ENCODE measurements at places on chromosomes 2 and 18. TPM values are rescaled to one million over a fixed set of nuclear protein-coding genes. Genes with fewer than 3 reads are reported as not detected.

AQP4 gene
- not detected for total RNA-seq

UCN gene
- total RNA-seq = 0.52 TPM

TMEM200C gene
- total RNA-seq = 0.20 TPM

MERTK gene
- total RNA-seq = 9.0 TPM

OR6B2 gene
- not detected for total RNA-seq

CCL20 gene
- 13.6 TPM for total RNA-seq

CLK1 gene
- 60.3 TPM for total RNA-seq

RAD51AP2 gene
- total RNA-seq = not detected

DNA sequence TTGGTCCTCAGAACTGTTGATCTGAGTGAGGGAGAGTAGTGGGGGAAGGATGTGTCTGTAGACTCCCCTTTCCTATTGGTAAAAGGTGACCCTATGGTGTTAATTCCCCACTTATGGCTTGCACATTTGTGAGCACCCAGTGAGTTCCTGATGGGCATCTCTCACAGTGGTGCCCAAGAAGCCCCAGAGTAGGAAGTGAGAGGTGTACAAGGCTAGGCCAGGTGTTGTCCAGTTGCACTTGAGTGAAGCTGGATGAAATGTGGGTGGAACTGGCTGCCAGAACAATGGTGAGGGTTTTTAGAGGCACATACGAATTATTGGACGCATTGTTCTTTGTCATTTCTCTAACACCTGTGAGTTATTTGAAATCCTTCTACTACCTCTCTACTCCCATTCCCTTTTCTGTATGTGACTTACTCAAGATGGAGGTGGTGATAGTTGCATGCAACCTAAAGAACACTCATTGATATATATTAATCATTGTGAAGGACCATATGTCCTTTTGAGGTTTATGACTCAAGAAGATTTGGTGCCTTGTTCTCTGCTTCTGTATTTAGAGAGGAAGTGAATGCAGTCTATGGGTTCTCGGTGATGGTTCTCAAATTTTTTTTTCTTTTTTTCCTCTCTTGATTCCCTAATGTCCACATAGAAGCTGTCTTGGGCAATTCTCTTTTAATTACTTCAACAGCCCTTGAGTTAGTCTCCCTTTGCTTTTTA, 162.7 kb downstream of the FSHR start:
- no peak for DNase-seq

- no peak for DNase-seq
These were observed 119.0 kb upstream of the CELF4 start for GRCh38 chr18:37684590-37684989.

DNA sequence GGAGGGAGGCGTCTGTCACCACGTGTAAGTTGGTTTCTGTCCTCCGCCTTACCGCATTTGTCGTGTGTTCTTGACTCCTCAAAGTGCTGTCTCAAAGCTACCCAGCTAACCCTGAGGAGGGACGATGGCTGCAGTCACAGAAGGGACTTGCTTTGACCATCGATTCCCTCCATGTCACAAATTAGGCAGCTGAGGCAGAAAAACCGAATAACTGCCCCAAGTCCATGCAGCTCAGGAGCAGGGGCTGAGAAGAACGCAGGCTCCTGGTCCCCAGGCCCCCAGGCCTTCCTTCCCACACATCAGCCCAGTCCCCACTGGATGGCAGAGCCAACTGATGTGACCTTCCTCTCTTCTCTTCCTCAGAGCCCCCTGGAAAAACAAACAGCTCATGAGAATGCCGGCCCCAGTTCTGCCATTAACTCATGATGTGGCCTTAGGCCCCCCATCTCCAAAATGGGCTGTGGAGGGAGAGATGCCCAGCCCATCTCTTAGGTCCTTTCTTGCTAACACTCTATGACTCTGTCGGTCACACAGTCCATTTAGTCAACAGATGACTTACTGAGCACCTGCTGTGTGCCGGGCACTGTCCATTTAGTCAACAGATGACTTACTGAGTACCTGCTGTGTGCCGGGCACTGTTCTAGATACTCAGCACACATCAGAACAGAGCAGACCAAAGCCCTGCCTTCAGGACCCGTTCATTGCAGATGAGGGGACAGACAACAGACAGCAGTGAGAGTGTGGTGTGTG, 19.6 kb downstream of the MTERF4 start:
- no peak for DNase-seq

GRCh38 chr2:231146665-231147064, 21.8 kb upstream of the HTR2B start:
- DNase-seq = no peak

DNA sequence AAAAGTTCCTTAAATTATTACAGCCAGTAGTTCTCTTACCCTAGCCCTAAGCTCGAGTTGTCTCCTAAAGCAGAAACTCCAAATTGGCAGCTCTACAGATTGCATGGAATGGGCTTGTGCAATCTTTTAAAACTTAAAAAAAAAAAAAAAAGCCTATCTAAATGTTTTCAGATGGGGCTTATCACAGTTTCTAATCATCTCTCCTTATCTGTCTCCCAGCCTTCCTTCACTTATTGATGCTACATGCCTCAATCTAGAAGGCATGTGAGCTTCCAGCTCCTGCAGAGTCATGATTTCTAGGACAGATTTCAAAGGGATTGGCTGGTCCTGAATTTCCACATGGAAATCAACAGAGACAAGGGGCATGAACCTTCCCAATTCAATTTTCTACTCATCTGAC, 33.1 kb upstream of the PELI1 start:
- no peak for DNase-seq

- DNase-seq = no peak
These were observed 35.5 kb upstream of the SP5 start for GRCh38 chr2:170679607-170680079.

- DNase-seq = peak; percentile 44
These were observed 73.0 kb downstream of the COMMD1 start for GRCh38 chr2:61978522-61978921.

DNA sequence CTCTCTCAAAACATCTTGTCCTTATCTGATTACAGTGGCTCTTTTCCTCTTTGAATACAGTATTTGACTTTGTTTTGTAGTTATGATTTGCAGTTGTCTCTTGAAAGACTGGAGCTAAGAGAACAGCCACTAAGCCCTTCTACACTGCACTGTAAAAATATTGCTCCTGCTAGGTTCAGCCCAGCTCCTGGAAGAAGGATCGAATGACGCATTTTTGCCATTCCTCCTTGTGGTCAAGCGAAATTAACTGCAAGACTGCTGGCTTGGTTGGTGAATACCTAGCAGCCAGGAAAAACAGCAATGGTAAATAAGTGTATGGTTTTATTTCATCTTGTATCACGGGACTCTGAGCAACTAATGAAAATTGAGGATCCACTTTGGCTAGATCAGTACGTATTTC, 407.8 kb upstream of the CDH2 start:
- no peak for DNase-seq

- DNase-seq = no peak
These were observed 65.3 kb downstream of the HAUS1 start for GRCh38 chr18:46169464-46169941.

DNA sequence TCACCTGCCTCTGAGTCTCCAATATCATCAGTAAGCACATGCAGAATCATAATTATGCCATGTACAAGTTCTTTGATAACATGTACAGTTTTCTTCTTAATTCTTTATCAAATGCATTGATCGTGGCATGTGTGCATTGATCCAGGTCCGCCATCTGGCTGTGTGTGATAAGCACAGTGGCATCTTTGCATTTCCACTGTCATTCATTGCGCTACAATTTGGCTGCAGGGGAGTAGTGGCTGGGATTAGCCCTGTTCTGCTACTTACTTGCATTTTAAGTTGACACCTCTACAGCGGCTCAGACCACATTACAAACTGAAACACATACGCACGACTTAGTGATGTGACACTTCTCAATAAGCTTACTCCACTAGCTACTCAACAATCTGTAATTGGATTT, 83.6 kb upstream of the OTX1 start:
- no peak for DNase-seq

- DNase-seq = no peak
These were observed 457.7 kb upstream of the SLC14A2 start for GRCh38 chr18:45157576-45157975.

GRCh38 chr2:55400332-55400731, 19.3 kb downstream of the CCDC88A start:
- no peak for DNase-seq

DNA sequence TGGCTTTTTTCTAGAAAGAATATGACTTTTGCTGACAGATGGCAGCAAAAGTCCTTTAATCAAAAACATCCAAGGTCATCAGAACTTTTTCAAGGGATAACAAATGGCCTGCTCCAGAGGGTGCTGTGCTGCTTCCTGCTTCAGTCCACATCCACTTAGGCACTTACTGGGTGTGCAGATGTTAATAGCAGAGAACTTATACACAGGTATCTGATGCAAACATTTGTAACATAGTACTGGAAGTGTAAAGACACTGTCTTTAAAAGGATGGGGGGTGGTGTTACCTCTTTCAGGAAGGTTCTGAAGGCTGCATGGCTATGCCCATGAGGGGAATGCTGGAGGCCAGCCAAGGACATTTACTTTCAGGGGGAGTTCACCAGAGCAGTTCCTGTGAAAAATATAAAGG, 5.5 kb downstream of the HOXD8 start:
- peak; percentile 22 for DNase-seq

- no peak for DNase-seq
These were observed 136.2 kb upstream of the ARHGAP28 start for GRCh38 chr18:6593142-6593885.

- DNase-seq = no peak
These were observed 168.5 kb upstream of the GLI2 start for GRCh38 chr2:120567128-120567527.

- no peak for DNase-seq
These were observed 127.4 kb upstream of the MSH6 start for GRCh38 chr2:47655563-47655880.

DNA sequence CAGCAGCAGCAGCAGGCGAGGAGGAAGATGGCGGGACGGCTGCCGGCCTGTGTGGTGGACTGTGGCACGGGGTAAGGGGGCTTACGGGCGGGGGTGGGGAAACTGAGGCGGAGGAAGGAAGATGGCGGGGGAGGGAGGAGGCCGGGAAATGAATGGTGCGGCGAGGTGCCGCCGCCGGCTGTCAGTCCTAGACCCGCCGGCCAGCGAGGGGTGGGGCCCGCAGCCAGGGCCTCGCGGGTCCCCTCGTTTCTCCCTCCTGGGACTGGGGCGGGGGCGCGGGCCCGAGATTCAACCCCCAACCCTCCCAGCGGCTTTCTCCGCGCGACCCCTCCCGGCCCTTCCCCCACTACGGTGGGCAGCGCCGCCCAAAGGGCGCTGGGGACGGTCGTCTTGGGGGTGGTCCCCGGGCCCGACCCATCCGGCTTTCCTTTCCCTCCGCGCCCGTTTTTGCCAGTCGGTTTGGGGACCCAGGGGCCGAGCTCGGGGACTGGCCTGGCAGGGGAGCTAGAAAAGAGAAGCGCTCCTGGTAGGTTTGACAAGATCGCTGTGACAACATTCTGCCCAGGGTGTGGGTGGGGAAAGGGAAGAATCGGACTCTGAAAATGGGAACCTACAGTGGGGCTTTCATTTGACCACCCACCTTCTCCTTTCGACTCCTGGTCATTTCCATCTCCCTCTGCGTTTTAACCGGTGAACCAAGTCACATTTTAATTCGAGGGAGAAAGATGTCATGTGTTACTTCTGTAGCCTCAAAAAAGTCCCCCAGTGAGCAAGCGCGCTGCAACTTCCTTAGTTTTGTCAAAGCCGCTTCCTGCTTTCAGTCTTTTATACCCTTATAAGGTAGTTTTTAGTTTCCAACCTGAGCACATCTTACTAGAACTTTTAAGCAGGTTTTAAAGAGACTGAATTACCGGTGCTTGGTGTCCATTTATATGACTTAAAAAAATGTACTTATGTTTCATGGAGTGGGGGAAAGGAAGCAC, 655 bp downstream of the ACTR3 start:
- peak; percentile 78 for DNase-seq

DNA sequence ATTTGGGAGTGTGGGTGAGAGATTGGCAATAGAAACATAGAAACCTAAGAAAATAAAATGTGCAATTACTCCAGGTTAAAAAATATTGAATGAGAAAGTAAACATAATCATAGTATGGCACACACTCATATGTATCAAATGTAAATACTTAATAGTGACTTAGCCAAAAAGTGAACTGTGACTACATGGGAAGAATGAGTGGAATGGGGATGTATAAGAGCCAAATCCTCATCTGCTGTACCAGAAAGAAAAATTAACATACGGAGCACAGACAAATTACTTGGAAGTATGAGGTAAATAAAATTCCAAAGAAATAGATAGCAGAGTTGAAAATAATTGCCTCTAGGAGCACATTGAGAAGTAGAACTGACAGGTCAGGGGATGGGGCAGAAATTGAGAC, 4.0 kb downstream of the FLACC1 start:
- no peak for DNase-seq

DNA sequence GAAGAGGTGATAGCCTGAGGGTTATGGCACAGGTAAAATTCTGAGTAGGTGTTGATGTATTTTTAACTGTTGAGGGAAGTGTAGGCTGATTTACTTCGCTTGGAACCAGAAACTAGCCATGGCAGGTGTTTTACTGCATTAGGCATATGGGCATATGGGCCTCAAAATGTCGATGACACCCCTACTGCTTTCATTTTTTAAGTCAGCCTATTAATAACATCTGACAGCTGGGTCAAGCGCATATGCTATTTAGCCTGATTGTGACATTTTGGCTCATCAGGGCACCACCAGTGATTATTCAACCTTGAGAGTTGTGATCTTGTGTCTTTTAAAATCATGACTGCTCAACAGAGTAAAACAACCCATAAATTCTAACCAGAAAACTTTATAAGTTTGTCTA, 1396.9 kb upstream of the NXPH2 start:
- no peak for DNase-seq

DNA sequence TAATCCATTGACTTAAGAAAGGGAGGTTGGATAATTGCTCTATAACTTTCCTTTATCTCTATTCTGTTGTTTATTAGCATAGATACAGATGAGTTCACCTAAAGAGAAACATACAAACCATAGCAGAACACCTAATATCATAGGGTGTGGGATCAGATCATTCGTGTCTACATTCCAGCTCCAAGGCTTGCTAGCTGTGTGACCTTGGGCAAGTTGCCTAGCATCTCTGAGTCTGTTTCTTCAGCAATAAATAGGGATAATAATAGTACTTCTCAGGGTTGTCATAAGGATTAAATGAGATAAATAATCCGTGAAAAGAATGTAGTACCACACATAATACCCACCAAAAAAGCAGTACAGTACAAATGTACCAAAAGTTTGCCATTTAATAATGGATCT, 126.2 kb downstream of the PLB1 start:
- no peak for DNase-seq

DNA sequence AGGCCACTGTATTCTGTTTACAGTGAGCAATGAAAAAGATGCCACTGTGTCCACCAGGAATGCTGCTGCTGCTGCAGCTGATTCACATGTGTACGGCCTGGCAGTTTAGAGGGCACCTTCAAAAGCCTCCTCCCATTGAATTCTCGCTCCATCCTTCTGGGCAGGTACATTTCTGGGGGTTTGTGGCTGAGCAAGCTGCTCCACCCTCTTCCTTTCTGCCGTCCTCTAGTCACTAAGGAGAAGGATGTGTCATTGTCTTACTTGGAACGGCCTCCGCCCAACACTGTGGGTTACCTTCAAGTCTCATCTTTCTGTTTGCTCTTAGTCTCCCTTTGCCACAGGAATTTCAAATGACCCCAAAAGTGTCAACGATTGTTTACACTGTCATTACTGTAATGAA, 182.0 kb downstream of the ZBTB7C start:
- DNase-seq = no peak

All from left colon (tissue), 2 donors.